ENCODE measurements at places on chromosomes 3 and 15.
A peak's percentile ranks its signal among the peaks of the same experiment; 100 is the strongest.

GRCh38 chr3:58332575-58333188, at the start of gene PXK:
Gene PXK, plus strand, starts transcription at chr3:58332892. Its CDS starts 97 bp downstream, at chr3:58332989.
- DNase-seq = peak; percentile 73

DNA sequence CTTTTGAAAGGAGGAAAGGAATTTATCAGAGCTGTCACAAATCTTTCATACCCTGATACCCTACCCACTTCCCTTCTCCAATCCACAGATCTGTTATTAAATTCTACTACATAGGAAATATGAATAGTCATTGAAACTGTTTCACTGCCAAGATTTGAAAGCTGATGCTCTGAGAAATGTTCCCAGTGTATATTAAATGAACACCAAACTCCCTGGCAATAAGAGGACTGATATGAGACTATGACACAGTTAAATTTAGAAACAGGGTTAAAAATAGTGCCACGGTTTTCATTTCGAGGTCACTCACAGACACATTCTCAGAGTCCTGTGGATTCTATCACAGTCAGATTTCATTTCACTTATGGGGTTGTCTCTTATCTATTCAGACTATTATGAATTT, 27.2 kb upstream of the GBE1 start:
- no peak for DNase-seq

DNA sequence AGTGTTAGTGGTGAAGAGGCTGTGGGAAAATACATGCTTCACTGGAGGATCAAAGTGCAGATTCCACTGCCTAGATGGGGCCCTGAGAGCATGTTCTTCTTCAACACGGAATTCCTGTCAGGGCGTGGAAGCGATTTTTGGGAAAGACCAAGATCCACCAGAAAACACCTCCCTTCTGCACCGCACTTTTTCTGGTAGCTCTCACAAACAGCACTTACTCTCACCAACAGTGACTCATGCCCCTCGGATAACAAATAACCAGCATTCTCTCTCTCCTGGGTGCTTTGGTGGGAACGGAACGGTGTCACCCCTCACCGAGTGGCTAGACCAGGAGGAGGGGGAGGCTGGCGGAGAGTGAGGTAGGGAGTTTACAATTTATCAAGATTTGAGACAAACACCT, 40.1 kb downstream of the ADAMTSL3 start:
- DNase-seq = no peak

GRCh38 chr3:71430941-71431552, 152.5 kb downstream of the FOXP1 start:
- no peak for DNase-seq

DNA sequence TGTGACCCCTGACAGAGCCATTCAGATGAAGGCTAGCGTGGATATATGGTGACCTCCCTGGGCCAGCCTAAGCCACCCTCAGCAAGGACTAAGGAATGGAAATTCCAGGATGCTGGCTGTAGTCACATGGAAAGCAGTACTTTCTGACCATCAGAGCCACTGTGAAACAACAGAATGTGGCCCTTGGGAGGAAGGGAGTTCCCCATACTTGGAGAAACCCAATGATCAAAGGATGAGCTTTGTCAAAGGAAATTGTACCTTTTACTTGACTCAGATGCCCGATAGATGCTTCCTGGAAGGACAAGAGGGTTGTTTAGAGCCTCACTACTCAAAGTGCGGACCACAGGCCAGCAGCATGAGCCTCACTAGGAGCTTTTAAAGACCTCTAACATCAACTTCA, 484.5 kb upstream of the PROK2 start:
- DNase-seq = no peak

DNA sequence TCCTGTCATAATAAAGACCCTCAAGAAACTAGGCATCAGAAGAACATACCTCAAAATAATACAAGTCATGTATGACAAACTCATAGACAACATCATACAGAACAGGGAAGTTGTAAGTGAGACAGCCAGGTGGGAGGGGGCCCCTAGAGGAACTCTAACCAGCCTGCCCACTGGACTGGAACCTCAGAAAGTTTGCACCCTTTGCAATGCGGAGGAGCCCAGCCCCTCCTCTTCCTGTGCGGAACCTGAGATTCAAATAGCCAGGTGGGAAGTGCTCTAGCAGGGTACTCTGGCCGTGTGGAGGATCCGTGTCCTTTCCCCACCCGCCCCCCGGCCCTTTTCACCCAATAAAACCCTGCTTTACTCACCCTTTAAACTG, 387.0 kb upstream of the CBLB start:
- DNase-seq = no peak

- DNase-seq = no peak
Measured at GRCh38 chr3:105899516-105899915, 30.7 kb upstream of the CBLB start.

DNA sequence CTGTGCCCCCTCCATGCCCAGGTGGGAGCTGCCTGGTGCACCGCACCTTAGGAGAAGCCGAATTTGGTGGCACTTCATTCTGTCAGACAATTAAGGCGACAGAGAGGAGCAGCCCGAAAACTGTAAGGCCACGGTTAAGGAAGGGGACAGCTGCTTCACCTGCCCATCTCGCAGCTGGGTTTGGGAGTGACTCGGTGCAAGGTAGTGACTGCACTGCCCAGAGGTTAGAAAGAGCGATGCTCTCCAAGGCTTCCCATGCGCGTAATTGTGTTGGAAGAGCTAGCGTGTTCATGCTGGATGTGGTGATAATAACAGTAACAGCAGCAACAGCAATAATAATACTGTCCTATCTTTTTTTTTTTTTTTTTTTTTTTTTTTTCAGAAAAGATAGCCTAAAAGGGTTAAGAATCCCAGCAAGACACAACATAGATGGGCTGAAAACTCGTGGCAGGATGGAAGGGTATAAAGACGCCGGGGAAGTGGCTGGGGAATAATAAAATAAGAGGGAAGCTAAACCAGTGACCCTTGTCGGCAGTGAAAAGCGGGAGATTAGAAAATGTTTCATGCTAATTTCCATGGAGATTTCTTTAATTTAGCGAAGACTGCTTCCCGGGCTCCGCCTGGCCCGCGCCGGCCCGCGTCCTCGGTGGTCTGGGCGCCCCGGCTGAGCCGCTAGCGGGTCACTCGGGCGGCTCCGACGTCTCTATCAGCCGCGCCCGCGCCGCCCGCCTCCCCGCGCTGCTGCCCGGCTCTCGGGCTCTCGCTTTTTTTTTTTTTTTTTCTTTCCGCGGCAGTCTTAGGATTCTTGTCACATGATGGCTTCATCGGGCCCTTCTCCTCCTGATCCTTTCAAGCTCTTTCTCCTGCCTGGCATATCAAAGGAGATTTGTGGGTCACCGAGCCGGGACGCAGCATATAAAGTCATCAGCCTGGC, 617.1 kb downstream of the NR2F2 start:
- DNase-seq = no peak

GRCh38 chr3:58032186-58032585, 24.0 kb downstream of the FLNB start:
- DNase-seq = no peak

DNA sequence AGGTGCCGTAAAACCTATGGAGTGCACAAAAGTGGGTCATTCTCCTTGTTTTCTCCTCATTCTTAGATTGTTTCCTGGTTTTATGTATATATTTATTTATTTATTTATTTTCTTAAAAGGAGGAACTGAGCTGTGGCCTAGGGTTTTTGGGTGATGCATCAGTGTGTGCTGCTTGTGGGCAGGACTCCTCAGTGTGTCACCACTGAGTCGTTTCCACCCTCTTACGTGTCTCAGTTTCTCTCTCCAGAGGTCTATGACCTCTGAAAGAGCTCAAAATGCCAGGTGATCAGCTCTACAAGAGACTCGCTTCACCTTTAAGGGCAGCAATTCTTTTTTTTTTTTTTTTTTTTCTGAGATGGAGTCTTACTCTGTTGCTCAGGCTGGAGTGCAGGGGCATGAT, 72.9 kb downstream of the CD200 start:
- DNase-seq = peak; percentile 48

DNA sequence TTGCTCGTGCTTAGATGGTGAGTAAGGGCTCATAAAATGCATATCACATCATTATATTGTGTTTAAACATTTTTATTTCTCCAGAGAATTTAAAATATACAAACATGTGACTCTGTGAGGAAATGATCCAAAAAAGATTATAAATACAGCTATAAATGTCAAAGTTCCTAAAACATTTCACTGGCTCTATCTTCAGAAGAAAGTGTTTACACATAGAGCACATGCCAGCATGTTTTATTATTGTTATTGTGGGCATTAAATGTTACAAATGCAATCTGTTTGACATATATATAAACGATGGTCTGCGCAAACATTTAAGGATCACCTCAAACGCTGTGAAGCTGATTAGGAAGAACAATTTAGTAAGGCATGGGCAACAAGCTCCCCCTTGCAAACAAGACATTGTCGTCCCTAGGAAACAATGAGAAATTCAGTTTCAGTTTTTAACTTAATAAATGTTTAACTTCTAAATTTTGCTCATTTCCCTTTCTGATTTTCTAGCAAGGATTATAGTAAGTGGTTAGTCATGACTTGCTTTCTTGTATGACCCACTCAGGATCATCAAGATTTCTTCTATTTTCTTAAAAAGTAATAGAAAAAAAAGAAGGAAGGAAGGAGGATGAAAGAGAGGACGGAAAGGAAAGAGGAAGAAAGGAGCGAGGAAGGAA, 207.5 kb downstream of the SATB1 start:
- no peak for DNase-seq

DNA sequence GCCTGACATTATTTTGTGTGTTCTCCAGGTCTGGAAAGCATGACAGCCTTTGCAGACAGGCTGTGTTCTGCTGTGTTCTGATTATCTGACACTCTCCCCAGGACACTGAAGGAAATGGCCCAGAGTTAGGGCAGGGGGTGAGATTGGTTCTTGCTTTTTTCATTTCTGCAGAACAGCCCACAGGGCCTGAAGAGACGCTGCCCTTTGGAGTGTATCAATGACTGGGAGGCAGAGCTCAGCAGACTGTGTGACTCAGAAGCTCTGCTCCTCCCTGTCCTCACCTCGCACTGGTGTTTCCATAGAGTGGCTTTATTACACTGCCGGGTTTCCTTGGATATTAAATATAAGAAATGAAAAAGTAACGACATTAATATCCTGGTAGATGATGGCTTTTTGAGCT, 523.6 kb downstream of the NTRK3 start:
- DNase-seq = no peak

DNA sequence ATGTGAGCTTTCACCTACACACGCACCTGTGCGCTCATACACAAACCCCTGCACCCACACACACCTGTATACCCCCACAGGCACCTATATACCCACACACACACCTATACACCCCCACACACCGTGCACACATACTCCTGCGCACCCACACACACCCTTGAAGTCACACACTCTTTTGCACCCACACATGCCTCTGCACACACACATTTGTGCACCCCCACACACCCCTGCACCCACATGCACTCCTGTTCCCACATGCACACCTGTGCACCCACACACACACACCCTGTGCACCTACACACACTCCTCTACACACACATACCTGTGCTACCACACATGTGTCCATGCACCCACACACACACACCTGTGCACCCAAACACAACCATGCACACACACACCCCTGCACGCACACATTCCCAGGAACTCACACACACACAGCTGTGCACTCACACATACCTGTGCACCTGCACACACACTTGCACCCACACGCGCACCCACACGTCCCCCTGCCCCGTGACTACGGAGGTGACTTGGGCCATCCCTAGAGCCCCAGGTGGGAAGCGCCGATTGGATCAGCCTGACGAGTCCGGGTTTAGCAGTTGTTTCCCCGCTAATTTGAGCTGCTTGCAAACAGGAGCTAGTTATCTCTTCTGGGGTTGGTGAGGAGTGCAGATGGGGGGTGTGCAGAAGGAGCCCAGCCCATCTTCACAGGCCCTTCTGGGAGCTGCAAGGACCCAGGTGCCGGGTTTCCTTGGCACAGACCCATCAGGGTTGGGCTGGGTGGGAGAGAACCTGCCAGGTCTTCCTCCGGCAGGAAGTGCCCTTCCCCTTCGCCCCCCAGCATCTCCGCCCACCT, 97.8 kb downstream of the CHSY1 start:
- DNase-seq = no peak

DNA sequence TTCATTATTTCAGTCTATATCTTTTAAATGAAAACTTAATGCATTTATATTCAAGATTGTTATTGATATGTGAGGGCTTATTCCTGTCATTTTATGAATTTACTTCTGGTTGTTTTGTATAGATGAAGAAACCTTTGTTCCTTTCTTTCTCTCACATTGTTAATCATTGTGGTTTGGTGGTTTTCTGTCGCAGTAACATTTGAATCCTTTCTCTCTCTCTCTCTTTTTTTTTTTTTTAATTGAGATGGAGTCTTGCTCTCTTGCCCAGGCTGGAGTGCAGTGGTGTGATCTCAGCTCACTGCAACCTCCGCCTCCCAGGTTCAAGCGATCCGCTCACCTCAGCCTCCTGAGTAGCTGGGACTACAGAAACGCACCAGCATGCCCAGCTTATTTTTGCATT, 22.1 kb downstream of the AGBL1 start:
- no peak for DNase-seq

DNA sequence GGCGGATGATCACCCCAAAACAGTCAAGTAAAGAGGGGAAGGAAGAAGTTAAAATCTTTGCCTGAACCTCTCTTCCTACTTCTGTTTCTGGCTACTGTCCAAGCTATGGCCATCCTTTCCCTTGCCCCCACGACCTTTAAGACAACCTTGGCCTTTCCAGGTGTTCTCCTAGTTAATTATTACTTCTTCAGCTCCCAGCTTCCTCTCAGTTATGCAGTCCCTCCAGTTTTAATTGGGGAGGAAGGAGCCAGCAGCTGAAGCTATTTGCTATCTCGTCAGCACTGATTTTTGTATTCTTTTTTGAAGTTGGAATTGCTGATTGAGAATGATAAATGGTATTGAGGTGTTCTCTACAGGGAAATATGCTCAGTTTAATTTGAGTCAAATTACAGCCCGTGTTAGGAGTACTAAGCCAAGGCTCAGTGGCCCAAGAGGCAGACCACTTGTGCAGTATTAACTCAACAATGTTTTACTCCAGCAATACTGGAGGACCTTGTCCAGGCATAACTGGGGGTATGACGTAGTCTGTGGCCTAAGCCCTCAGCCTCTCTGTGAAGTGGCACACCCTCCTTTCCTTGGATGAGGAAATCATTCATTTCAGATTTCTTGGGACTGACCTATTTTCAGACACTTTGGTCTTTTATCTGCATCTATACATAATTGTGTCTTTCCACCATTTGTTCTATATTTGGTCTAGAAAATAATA, 336.9 kb downstream of the SLC9A9 start:
- no peak for DNase-seq

- no peak for DNase-seq
Measured at GRCh38 chr3:122409446-122409845, 6.4 kb downstream of the WDR5B start.

DNA sequence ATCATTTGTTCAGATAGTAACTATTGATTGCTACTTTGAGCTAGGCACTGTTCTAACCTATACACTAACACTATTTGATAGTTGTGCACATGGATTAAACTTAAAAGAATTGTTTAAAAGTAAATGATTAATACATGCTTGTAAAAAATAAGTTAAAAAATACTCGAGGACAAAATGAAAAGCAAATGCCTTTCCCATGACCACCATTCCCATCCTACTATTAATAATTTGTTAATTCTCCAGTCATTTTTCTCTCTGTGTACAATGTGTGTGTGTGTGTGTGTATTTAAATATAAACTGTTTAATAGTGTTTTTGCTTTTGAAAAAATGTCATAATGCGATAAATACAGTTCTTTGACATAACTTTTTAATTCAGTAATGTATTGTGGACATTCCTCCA, 78.7 kb upstream of the KCNMB2 start:
- DNase-seq = no peak

Measured in activated CD4-positive, alpha-beta T cell treated with anti-CD3 and anti-CD28 coated beads, Interleukin-2, amount 50 U/mL, for 48 hours (primary cell).